ENCODE measurements at places on chromosomes 2 and 18.

GRCh38 chr18:13397504-13398163 lies 179.1 kb downstream of the LDLRAD4 start:
- no peak for DNase-seq

DNA sequence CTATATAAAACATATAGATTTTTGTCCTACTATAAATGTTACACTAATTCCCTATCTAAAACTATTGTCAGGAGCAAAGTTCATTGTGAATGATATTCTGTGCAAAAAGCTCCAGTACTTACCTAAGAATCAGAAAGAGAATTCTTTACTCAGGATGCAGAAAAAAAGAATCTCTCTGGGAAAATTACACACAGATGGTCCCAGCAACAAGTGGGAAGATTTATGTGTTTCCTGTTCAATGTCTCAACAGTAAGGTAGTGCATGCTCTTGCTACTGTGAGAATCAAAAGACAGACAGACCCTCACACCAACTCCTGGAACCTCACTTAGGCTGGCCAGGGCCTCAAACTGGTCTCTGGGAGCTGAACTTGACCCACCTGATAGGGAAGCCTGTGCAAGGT lies 11.2 kb upstream of the NAPG start:
- DNase-seq: no peak

GRCh38 chr2:36425608-36426355 lies 70.2 kb downstream of the CRIM1 start:
- DNase-seq: no peak

- no peak for DNase-seq
These were observed 186.8 kb upstream of the CTAGE1 start for GRCh38 chr18:22604390-22604985.

DNA sequence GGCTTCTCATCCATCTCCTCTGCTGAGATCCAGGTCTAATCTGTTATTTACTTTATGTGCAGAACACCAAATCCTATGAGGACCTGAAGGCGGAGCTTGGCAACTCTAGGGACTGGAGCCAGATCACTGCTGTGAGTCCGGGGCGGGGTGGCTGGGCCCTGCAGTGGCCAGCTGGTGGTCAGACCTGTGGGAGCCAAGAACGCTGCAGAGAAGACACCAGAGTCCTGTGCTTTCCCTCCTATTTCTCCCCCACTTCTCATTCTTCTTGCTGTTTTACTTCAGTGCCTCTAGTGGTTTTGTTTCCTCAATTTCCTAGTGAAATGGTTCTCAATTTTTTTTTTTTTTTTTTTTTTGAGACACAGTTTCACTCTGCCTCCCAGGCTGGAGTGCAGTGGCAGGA lies 19.7 kb downstream of the VIL1 start:
- DNase-seq: no peak

GRCh38 chr2:240454106-240454901 lies 18.8 kb downstream of the GPC1 start:
- DNase-seq: no peak

GRCh38 chr18:3251963-3252277 lies 4.3 kb downstream of the MYL12A start:
- no peak for DNase-seq

DNA sequence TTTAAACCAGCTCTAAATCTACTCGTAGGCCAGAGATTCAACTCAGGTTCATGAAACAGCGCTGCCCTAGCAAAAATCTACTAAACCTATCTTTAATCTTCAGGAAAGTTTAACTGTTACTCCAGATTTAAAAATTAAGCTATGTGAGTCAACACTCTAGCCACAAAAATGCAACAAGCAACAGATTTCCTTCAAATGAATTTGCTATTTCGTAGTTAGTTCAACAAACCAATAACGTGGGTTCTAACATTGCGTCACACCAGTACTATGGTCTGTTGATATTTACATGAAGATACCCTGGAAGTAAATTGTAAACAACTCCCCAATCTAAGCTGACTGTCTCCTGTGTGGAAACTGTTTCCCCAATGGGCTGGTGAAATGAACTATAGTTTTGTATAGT lies 71.2 kb downstream of the FIGN start:
- DNase-seq: no peak

GRCh38 chr2:43605079-43605655 lies 9.3 kb upstream of the THADA start:
- DNase-seq: peak; percentile 71

DNA sequence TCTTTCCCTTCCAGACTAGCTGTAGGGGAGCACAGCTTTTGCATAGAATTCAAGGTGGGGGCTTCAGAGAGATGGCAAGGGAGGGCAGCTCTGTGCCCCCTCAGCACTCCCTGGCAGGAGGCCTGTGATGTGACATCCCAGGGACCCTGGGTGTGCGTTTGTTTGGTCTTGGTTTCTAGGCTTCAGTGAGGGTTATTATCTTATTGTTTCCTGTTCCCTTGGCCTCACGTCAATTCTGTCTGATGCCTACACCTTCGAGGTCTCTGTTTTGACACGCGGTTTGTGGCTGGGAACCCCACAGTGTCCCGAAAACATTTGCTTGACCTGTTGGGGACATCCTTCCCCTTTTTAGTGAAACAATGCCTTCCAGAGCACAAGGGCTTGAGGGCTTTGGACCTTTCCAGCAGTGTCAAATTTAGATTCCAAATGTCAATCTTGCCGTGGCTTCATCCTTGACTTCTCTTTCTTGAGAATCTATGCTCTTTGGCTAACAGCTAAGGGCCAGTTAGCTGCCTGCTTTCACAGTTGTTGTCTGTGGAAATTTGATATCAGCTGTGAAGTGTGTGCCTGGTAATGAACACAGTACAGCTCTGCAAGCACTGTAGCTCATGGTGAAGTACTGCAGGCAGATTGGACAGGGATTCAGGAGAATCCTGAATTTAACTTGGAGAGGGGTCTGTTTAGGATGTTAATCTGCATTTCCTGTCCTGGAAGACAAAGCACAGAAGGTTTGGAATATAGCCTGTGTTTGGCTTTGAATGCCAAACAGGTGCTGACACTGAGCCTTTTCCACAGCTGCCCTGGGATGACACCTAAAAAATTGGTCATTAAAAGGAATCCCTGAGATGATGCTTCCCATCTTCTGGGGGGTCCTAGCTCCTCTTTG lies 108.2 kb upstream of the CXCR4 start:
- no peak for DNase-seq

DNA sequence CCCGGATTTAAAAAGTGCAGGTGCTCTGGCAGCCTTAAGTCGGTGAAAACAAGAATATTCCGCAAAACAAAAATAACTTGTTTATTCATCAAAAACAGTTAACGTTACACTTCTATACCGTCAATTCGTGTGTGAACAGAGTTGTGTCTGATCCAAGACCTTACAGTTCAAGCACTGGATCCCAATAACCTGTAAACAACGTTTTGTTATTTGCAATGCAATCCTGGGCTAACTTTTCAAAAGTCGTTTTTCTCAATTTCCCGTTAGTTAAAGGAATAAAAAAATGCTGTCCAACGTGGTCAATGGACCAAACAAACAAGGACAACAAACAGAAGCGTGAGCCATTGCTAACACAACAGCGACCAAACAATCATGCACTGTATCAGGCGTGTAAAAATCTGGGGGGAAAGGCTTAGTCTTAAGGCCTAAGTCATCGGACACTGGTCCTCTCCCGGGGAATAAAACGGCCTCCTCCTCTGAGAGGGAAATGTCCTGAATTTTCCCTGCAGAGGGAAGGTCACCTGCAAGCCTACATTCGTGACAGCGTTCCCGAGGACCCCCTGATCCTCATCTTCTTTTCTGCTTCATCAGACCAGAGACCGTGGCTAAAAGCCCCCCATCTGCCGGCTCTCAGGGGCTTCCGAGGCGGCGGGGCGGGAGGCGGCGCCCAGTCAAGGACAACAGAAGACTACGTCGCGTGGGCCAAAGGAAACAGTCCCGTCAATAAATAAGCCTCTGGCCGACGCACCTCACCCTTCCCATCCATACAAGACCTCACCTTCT lies 490 bp downstream of the NDUFS1 start:
- DNase-seq: no peak

Measured in SHP77 treated with DMSO at 0.1 percent for 48 hours (cell line).